ENCODE measurements at places on chromosomes 4 and X. TPM values are rescaled to one million over a fixed set of nuclear protein-coding genes. Genes with fewer than 3 reads are reported as not detected.

- H3K27me3 ChIP-seq, result peaks cover 3% of the 10 kb centered on the region
- no peaks in the 10 kb centered on the region for H3K36me3 ChIP-seq
- peaks cover 1% of the 10 kb centered on the region for H3K4me1 ChIP-seq
- no peak overlapping the region for H3K27ac ChIP-seq
Observed at GRCh38 chr4:140884431-140885058, 128.4 kb upstream of the TBC1D9 start.

- H3K27ac ChIP-seq, result no peak overlapping the region
- H3K4me3 ChIP-seq, result no peak overlapping the region
- peaks cover 58% of the 10 kb centered on the region for H3K36me3 ChIP-seq
- no peaks in the 10 kb centered on the region for H3K27me3 ChIP-seq
- DNase-seq, result no peak
- H3K4me1 ChIP-seq, result peaks cover 4% of the 10 kb centered on the region
Observed at GRCh38 chr4:2824329-2824835, 19.3 kb upstream of the ADD1 start.

DNA sequence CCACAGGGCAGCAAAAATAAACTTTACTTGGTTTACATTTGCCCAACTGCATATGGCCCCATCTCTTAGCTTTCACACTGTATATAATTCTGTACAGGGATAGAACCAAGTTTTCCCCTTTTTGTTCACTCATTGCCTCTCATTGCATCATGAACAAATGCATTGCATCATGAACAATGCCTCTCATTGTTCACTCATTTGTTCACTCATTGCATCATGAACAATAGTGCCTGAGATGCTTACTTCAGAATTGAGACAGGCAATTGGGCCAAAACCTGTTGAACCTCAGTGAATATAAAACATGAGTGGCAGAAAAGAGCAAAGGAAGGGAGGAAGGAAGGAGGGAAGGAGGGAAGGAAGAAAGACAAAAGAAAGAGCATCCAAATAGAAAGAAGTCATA, 98.2 kb downstream of the SOWAHB start:
- DNase-seq, result no peak
- no peak overlapping the region for H3K4me3 ChIP-seq
- no peaks in the 10 kb centered on the region for H3K36me3 ChIP-seq
- no peaks in the 10 kb centered on the region for H3K4me1 ChIP-seq

DNA sequence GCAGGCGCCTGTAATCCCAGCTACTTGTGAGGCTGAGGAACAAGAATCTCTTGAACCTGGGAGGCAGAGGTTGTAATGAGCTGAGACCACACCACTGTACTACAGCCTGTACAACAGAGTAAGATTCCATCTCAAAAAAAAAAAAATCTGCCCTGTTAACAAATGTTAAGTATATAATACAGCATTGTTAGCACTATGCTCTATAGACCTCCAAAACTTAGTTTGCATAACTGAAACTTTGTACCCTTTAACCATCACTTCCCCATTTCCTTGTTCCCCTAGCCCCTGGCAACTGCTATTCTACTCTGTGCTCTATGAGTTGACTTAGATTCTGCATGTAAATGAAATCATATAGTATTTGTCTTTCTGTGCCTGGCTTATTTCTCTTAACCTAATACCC, 76.7 kb downstream of the TAB3 start:
- no peaks in the 10 kb centered on the region for H3K4me1 ChIP-seq
- H3K27ac ChIP-seq, result no peak overlapping the region
- no peaks in the 10 kb centered on the region for H3K36me3 ChIP-seq
- H3K4me3 ChIP-seq, result no peak overlapping the region
- DNase-seq, result no peak
- no peaks in the 10 kb centered on the region for H3K27me3 ChIP-seq

- H3K27ac ChIP-seq, result no peak overlapping the region
- no peak for DNase-seq
- no peaks in the 10 kb centered on the region for H3K4me1 ChIP-seq
- H3K4me3 ChIP-seq, result no peak overlapping the region
- H3K27me3 ChIP-seq, result no peaks in the 10 kb centered on the region
Observed at GRCh38 chrX:54945224-54945623, 24.6 kb downstream of the TRO start.

KCND1 gene
- total RNA-seq, result 2.5 TPM

SPIN3 gene
- total RNA-seq, result 9.5 TPM

CLDN2 gene
- total RNA-seq, result not detected

TCP11X2 gene
- total RNA-seq, result not detected

Measured in activated CD4-positive, alpha-beta T cell treated with anti-CD3 and anti-CD28 coated beads, Interleukin-2, amount 10 ng/mL, durations not matched to agents 24 days and 14 days (primary cell).